NCI-H1694 (cell line): ENCODE measurements at places on chromosomes 3 and 15.

GRCh38 chr3:23319366-23320312 is 116.5 kb downstream of the UBE2E2 start:
- no peak for DNase-seq

- DNase-seq = no peak
Observed at GRCh38 chr3:194306109-194306686, 44.9 kb downstream of the CPN2 start.

- DNase-seq = no peak
Observed at GRCh38 chr15:90840157-90840855, 28.1 kb upstream of the FURIN start.

DNA sequence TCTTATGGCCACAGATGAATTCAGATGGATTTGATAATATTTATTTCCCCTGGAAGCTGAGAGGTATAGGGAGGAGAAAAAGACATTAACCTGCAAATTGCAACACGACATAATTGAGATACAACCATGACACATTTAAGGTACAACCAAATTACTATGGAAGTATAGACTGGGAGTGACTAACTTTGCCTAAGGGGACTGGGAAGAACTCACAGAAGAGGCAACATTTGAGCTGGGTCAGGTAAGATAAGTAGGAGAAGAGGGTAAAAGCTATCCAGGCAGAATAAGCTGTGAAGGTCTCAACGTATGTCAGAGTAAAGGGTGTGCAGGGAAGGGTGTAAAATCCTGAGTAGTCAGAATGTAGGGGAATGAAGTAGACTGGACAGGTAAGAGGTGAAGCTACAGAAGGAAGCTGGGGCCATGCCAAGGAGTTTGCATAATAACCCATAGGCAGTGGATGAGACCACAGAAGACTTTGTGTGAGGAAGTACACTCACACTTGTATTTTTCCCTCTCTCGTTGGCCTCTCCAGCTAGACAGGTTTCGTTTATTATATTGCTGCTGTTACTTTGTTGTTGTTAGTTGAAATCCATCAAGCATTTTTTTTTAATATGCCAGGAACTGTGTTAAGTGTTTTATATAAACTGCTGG is 28.0 kb upstream of the PTX3 start:
- no peak for DNase-seq

GRCh38 chr3:30676424-30677346 is 70.3 kb downstream of the TGFBR2 start:
- no peak for DNase-seq

- no peak for DNase-seq
Observed at GRCh38 chr3:174596447-174596982, 262.6 kb upstream of the NAALADL2 start.

DNA sequence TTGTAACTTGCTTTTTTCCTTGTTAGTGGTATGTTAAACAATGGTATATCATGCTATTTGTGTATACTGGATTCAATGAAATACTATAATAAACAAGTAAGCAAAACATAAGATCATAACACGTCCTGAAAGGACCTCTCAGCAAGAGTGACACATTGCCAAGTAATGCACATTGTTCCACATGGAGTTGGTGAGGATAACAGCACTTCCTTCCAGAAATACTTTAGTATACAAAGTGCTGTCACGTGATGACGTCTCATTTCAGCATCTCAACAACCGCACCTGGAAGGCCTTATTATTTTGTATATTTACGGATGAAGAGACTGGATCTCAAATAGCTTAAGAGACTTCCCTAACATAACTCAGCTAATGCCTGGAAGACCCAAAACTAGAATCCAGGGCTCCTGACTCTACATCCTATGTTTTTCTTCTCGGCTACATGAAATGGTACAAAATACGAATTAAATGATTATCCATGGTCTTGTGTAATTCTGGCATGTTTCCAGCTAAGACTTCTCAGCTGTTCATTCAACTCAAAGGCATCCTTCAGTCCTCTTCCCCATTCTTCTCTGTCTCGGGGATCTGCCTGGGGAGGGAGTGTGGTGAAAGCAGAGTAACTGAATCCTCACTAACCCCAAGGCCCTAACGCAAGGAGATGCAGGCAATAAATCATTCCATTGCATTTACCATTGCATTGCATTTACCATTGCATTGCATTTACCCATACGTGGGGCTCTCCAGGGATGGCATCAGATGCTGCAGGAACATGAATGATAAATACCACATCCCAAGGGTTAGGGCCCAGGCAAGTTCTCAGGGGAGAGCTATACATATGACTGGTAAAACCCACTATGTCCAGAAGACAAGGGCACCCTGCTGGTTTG is 79.2 kb downstream of the LIPC start:
- no peak for DNase-seq

- no peak for DNase-seq
Observed at GRCh38 chr15:74207652-74208440, 5.3 kb upstream of the STRA6 start.

DNA sequence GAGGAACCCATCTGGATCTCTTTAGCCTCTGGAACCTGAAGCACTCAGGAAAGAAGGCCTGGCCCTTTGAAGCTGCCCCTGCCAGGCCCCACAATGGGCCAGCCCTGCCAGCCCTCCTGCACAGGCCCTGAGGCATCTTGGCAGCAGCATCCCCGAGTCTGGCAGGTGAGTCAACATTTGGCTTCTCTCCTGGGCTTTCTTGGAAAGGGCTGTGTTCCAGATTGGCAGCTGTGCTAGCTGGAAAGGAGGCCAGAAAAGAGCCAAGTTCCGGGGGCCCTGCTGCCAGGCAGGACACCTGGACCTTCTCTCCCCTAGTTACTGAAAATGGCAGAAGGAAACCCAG is 187.2 kb downstream of the SHQ1 start:
- peak; percentile 39 for DNase-seq

- DNase-seq = no peak
Observed at GRCh38 chr3:94099311-94099710, 36.5 kb downstream of the NSUN3 start.

GRCh38 chr3:116423945-116424344 is 21.3 kb downstream of the LSAMP start:
- no peak for DNase-seq

GRCh38 chr15:92109191-92109873 is 255.8 kb downstream of the SLCO3A1 start:
- no peak for DNase-seq

- DNase-seq = no peak
Observed at GRCh38 chr3:179474480-179474879, 23.2 kb upstream of the GNB4 start.

DNA sequence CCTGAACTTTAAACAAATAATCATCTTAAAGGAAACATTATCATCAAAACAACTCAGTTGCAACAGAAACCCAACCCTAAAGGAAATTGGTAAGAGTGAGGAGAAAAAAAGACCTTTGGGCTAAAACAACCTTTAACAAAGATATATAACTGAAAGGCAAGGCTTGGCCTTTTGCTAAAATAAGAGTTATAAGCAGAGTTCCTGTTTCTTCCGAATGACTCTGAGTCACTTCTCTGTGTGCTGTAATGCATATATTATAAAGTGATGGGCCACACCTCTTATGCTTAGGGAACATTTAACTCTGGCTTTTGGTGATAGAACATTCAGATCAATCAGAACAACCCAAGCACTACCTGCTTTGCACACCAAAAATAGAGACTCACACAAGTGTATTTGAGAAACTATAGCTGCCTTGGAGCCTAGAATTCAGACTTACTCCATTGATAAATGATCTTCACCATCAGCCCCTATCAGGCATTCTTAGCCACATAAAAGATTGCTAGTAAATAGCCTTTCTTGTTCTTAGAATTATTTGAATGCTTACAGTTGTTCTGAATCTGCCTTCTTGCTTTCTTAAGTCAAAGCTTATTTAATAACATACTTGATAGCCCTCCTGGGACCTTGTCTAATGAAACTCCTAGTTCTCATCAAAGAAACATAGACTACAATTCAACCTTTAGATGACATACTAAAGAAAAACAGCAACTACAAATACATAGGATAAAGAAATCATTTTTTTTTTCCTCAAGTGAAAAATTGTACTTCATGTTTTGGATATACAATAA is 294.2 kb upstream of the SEMA6D start:
- no peak for DNase-seq

DNA sequence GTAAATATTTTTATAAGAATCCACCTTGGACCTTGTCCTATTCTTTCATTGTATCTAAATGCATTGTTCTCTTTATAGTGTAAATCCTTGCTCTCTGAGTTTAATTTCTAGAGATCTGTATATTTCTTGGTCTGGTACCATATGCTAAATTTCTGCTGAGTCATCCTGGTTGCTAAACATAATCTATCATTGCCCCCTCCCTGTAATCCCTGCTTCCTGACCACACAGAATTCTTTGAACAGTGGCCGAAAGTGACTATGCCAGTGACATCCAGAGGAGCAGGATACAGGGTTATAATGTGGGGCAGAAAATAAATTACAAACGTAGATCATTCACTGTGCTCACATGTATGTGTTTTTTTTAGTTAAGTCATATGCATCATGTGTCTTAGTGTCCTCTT is 143.1 kb downstream of the DIPK2A start:
- DNase-seq = no peak

- peak; percentile 49 for DNase-seq
Observed at GRCh38 chr3:10286596-10287295, 6.0 kb downstream of the GHRL start.

- DNase-seq = no peak
Observed at GRCh38 chr3:190073264-190074008, 47.3 kb downstream of the P3H2 start.

DNA sequence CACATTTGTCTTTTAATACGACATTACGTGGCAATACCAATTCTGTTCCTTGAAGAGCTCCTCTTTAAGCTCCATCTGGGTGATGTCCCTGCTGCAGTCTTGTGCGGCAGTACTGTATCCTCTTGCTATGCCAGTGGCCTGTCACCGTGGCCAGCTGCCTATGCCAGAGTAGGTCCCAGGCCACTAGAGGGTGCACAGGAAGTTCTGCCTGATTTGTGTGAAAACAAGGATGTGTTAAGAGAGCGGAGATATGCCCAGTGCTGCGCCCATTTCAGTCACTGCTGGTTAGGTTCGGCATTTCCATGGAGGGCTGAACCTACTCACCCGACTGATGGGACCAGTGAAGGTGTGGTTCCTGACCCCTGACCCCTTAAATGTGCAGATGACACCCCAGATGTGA is 25.2 kb downstream of the NIPA1 start:
- no peak for DNase-seq

GRCh38 chr3:134959516-134959915 is 164.5 kb downstream of the EPHB1 start:
- no peak for DNase-seq

DNA sequence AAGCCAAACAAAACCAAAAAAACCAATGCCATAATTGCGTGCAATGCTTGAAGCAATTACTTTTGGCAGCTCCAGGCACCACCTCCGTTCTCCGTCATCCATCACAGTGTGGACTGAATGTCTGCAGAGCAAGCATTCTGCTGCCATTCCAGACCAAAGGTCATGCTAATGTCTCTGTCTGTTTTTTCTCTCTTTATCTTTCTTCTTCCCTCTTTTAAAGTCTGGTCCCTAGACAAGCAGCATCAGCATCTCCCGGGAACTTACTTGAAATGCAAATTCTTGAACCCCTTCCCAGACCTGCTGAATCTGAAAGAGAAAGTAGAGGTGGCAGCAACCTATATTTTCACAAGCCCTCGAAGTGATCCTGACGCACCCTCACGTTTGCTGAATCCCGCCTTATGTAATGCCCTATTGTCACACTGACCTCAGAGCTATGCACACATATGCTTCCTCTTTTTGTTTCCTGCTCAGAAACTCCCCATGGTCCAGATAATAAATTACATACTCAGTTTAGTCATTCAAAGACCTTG is 297.3 kb upstream of the PROK2 start:
- no peak for DNase-seq

- no peak for DNase-seq
Observed at GRCh38 chr3:165852191-165852590, 15.0 kb upstream of the BCHE start.

GRCh38 chr3:29346828-29347227 is 66.0 kb downstream of the RBMS3 start:
- no peak for DNase-seq

- no peak for DNase-seq
Observed at GRCh38 chr3:11099306-11099705, 55.0 kb upstream of the HRH1 start.

DNA sequence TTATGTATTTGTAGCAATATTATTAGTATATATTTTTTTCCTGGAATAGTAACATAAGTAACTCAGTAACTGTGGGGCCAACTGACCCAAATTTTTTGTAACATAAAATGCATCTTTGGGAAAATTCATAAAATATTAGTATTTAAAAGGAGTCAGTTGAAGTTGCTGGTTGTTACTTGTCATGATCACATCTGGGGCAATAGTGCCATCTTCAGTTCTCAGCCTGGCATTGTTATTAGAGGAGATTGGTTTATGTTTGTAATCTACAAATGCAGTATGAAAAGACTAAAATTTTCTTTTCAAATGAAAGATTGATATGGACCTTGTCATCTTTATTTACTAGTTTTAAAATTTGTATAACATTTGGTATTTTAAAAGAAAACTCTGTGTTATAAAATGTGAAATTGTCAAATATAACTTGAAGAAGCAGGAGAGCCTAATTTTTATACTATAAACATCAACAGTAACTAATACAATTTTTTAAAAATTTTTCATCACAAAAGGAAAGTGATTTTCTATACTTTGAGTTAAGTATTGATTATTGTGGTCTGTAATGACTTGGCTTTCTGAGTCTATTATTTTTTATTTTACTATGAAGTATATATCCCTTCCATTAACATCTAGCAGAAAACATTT is 38.8 kb upstream of the MLF1 start:
- DNase-seq = peak; percentile 28

DNA sequence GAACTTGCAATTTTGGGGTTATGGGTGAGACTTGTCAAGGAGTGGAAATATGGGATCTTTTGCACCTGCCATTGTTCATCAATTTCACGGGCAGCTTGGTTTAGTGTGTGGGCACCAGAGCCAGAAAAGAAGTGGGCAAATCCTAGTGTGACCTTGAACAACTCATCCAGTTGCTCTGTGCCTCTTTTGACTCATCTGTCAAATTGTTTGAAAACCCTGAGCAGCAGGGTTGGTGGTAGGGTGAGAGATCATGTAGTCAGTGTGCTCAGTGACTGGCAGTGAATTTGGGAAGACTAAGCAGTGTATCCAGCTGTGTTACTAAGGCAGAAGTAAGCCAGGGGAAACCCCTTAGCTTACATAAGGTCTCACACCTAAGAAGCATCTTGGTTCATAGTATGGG is 293.0 kb upstream of the TRIM42 start:
- no peak for DNase-seq

DNA sequence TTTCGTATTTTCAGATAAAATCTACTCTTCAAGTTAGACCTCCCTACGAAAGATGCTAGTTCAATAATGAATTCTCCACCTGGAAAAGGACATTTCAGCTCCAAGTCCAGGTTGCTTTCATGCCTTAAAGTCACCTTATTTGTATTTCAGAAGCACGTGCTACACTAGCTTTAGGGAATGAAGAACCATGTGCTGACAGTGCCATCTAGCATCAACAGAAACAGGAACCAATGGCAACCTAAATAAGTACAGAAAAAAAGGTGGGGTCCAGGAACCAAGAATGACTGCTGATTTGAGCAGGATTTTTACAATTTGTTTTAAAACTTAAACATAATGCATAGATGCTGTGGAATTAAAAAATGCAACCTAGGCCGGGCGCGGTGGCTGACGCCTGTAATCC is 77.6 kb upstream of the SNRPN start:
- no peak for DNase-seq

- no peak for DNase-seq
Observed at GRCh38 chr3:129985113-129985512, 10.6 kb downstream of the TRH start.

- no peak for DNase-seq
Observed at GRCh38 chr15:80142646-80143045, 10.2 kb upstream of the FAH start.

- no peak for DNase-seq
Observed at GRCh38 chr3:52223449-52224408, 1.7 kb downstream of the TLR9 start.

- DNase-seq = no peak
Observed at GRCh38 chr3:59658274-59658673, 608.4 kb upstream of the CFAP20DC start.
